COR-L47 (cell line): ENCODE measurements at places on chromosomes 1 and 21.

GRCh38 chr21:38211321-38211720 is 45.5 kb upstream of the KCNJ15 start:
- DNase-seq = no peak

DNA sequence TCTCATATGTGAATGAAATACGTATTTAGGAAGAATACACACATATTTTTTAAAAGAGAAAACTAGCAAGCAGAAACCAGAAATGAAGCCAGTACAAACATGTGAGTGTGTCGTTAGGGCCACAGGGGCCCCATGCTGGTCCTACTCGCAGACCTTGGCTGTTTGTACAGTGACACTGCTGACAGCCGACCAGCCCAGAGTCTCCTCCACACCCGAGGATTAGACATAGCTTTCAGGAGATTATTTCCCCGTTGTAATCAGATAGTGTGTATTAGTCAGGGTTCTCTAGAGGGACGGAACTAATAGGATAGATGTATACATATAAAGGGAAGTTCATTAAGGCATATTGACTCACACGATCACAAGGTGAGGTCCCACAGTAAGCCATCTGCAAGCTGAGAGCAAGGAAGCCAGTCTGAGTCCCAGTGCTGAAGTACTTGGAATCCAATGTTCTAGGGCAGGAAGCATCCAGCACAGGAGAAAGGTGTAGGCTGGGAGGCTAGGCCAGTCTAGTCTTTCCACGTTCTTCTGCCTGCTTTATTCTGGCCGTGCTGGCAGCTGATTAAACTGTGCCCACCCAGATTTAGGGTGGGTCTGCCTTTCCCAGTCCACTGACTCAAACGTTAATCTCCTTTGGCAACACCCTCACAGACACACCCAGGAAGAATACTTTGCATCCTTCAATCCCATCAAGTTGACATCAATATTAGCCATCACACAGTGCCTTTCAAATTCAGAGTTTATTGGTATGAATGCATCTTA is 51.2 kb downstream of the DIP2A start:
- DNase-seq = peak; percentile 5

GRCh38 chr1:215865060-215865459 is 298.0 kb downstream of the KCTD3 start:
- DNase-seq = no peak

GRCh38 chr21:27209546-27209945 is 242.7 kb upstream of the ADAMTS5 start:
- DNase-seq = no peak

DNA sequence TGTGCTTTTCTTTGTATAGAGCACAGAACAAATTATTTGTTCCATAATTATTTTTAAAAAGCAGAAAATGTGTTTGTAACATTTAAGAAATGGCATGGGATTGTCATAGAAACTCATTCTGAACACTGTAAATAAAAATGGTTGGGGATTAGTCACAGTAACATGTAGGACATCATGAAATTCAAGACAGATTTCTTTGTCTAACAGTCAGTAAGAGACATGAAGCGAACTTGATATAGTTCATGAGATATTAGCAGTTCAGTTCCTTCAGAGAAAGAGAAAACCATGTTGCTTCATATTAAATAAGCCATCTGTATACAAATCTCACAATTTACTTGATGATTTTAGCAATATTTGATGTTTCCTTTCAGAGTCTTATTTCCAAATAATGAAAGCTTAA is 19.7 kb downstream of the NFIA start:
- no peak for DNase-seq

- DNase-seq = no peak
Observed at GRCh38 chr1:40564913-40565312, 33.5 kb downstream of the ZNF684 start.

DNA sequence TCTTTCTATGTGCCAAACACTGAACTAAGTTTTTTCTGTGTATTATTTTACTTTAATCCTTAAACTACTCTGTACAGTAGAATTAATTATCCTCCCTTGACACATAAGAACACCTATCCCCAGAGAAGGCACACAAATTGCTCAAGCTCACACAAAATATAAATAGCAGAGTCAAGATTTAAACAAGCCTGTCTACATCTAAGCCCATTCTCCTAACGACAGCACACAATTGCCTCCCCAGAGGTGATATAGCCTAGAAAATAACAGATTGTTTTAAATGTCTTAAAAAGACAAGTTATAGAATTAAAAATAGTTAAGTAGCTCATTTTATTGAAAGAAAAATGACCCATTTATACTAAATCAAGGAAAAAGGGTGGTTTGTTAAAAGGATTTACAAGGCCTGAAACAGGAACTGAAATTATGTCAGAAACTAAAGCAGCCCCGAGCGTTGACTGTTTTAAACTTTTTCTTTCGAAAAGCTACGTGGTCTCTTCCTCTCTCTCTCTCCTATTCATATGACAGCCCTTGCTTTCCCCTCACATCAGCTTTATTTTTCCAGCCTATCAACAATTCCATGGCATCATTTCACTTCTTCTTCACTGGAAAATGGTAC is 30.5 kb downstream of the TNFSF18 start:
- no peak for DNase-seq

GRCh38 chr1:48031676-48032075 is 34.5 kb upstream of the TRABD2B start:
- DNase-seq = no peak

DNA sequence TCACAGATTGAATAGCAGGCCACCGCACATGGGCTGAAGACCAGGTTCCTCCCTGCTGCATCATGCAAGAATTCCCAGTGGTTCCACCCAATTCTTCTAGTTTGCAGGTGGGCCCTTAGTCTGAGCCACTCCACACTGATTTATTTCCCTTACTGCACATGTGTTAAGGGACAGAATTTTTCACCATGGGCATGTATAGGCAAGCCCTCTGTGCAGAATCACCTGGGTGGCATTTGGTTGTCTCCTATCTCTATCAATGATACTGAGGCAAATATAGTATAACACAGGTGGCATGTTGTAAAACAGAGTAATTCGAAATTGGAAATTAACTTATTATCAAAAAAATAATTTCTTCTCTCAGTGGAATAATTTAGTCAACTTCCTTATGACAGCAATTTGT is 1892.4 kb downstream of the NCAM2 start:
- no peak for DNase-seq

DNA sequence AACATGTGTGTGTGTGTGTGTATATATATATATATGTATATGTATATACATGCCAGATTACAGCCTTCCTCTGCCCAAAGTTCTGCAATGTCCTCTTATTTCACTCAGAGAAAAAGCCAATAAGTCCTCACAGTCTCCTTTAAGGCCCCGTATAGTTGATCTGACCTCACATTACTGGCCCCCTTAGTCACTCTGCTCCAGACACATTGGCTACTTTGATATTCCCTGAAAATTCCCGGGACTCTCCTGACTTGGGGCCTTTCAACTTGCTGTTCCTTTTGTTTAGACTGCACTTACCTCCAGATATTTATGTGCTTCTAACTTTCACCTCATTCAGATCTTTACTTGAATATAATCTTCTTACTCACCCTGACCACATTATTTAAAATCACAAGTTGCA is 4.2 kb upstream of the BSDC1 start:
- DNase-seq = no peak

- no peak for DNase-seq
Observed at GRCh38 chr1:109763646-109764415, at the start of gene EPS8L3. Gene EPS8L3, minus strand, starts transcription at chr1:109763923. Its CDS starts 2,174 bp downstream, at chr1:109761749.

DNA sequence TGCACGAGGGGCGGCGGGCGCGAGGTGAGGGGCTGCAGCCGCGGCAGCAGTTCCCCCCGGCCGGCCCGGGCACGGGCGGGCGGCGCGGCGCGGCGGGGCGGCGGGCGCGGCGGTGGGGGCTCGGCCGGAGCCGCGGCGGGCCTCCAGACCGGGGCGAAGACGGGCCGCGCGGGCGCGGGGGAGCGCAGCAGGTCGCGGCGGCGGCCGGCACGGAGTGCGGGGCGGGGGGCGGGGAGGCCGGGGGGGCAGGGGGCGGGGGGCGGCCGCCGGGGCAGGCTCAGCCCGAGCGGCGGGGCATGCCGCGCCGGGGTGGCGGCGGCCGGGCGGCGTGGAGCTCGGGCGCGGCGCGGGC is 311 bp downstream of the IRF2BP2 start:
- no peak for DNase-seq

DNA sequence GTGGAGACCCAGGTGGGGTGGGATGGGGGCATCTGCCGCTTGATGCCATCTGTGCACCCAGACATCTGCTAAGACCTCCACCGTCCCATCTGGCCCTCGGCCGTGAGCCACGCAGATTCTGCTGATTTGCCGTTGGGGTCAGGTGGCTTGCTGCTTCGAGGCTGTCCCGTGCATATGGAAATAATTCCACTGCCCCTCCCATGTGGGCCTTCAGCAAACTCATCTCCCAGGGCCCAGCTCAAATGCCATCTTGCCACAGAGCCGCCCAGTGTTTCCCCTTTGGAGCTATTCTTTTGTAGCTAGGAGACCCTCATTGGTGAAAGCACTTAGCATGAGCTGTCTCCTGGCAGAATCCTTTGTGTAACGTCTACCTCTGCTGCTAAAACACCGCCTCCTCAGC is 99.8 kb downstream of the KAZN start:
- no peak for DNase-seq

- no peak for DNase-seq
Observed at GRCh38 chr1:156912861-156913808, 7.3 kb upstream of the LRRC71 start.

GRCh38 chr1:152148051-152148450 is 11.0 kb downstream of the RPTN start:
- DNase-seq = no peak

GRCh38 chr21:36698385-36698980 is 432 bp upstream of the SIM2 start:
- DNase-seq = no peak

DNA sequence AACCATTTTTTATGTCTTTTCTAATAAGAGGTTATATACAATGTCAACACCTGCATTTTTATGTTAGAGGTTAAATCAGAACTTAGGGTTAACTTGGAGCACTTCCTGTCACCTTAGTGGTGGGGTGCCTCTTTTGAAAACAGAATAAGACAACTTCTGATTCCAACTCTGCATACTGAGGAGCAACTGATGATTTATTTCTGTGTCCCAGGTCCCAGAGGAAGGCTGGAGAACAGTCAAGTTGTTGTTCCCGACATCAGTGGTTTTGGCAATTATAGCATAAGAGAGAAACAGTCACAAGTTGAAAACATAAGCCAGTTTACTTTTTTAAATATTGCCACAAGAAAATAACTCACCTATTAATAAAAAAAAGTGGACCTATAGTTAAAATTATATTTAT is 871.0 kb upstream of the ADAMTS5 start:
- DNase-seq = no peak

DNA sequence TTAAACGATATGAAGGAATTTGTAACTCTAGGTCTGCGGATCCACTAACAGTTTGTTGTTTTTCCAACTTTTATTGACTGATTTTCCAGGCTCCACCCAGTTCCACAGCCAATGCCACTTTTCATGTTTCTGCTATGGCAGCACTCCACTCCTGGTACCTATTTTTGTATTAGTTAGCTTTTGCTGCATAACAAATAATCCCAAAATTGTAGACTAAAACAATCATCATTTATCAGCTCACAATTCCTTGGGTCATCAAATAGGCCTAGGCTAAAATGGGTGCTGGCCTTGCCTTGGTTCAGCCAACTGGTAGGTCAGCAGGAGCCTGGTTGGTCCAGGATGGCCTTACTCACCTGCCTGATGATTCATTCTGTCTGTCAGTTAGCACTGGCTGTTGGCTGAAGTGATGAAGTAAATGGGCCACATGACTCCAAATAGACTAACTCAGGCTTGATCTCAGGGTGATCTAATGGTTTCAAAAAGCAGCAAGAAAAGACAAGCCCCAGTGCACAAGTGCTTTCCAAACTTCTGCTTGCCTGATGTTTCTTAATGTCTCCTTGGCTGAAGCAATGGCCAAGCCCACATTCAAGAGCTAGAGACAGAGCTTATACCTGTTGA is 3.2 kb upstream of the C8B start:
- no peak for DNase-seq

GRCh38 chr1:213728593-213729536 is 258.9 kb upstream of the PROX1 start:
- no peak for DNase-seq

GRCh38 chr1:22228505-22228911 is 85.6 kb upstream of the WNT4 start:
- DNase-seq = no peak

DNA sequence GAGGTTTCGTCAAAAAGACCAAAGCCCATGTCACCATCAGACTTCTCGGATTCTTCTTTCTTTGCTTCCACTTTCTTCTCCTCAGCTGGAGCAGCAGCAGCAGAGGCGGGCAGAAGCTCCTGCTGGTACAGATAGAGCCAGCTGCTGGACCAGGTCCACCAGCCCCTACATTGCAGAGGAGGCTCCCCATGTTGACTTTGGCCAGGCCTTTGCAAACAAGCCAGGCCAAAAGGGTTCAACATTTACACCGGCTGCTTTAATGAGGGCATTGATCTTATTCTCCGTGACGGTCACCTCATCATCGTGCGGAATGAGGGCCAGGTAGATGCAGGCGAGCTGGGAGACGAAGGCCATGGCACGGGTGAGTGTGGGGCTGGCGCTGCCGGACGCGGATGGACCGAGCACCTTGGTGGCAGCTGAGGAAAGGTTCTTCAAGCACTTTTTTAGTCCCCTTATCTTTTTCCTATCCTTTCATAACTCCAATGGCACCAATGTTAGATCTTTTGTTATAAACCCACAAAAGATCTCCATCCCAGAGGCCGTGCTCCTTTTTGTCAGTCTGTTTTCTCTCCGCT is 358.5 kb downstream of the RGS7 start:
- no peak for DNase-seq

DNA sequence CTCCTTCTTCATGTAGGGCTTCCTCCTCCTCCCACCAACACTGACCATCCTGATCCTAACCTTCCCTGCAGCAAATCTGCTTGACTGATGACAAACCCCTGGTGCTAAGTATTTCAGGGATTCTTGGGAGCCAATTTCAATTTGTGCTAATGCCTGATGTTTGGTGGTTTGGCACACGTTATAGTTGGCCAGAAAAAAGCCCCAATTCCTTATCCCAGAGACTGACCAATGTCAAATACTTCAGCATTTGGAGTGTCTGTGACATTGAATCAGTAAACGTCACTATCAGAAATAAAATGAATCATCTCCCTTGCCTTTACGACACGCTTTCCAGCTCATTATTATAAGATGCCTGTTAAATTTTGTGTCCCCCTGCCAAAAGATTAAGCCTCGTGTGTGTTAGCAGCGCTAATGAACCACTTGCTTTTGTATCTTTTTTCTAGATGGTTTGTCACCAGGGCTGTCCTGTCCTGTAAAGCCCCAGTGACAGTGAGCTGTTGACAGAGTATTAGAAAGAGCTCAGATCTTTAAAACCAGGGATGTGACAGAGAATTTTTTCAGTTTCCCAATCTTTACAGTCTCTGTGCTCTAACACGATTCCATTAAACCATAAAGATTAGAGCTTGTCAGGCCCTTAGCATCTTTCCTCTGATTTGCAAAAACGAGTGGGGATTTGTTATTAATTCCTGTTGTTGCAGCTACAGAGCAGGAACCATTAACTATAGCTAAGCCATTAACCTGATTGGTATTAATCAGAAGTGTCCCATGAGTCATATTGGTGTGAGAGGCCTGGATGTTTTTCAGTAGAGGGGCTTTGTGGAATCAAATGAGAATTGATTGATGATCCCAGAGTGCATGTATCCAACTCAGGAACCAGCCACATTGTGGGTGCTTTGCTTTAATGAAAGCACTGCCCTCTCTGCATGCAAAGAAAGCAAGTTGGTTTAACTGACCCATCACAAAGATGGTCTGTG is 665.1 kb upstream of the PLXNA2 start:
- no peak for DNase-seq
